Bladder microvascular endothelial cell (primary cell): ENCODE measurements at places on chromosomes 5 and 9. TPM values are rescaled to one million over a fixed set of nuclear protein-coding genes. Genes with fewer than 3 reads are reported as not detected.

Gene SH3GLB2
- 24.4 and 46.9 TPM in 2 replicates for total RNA-seq

Gene RABGAP1
- 21.5 and 70.9 TPM in 2 replicates for total RNA-seq

Gene TXNDC8
- total RNA-seq: not detected in 2 replicates

Gene SPIN1
- 29.1 and 80.4 TPM in 2 replicates for total RNA-seq

Gene DPM2
- 6.2 and 14.2 TPM in 2 replicates for total RNA-seq

Gene MEIKIN
- total RNA-seq: not detected in 2 replicates

Gene LCN12
- 0.19 TPM in 1 of 2 replicates, not detected in the other for total RNA-seq

Gene SPINK7
- total RNA-seq: not detected in 2 replicates

Gene LCNL1
- 0.06 TPM in 1 of 2 replicates, not detected in the other for total RNA-seq

Gene PCDHGA8
- 0.65 and 3.0 TPM in 2 replicates for total RNA-seq

Gene TNFSF8
- total RNA-seq: not detected in 2 replicates

Gene FLT4
- 78.0 and 431 TPM in 2 replicates for total RNA-seq

Gene GDA
- under 0.01 TPM in 1 of 2 replicates, not detected in the other for total RNA-seq
